ENCODE measurements at places on chromosomes 5 and 9.
A peak's percentile ranks its signal among the peaks of the same experiment; 100 is the strongest.

DNA sequence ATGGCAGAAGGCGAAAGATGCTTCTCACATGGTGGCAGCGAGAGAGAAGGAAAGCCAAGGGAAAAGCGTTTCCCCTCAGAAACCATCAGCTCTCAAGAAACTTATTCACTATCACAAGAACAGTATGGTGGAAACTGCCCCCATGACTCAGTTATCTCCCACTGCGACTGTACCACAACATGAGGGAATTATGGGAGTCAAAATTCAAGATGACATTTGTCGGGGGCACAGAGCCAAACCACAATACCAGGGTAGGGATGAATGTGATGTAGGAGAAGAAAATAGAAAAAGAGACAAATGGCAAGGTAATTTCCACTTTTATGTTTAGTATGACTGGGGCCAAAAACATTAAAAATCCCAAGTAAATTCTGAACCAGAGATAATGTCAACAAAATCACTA lies 216.8 kb downstream of the TRIM36 start:
- no peak for DNase-seq

GRCh38 chr5:40958811-40959210 lies 49.5 kb downstream of the C7 start:
- peak; percentile 7 for DNase-seq

GRCh38 chr9:132742821-132743311 lies 72.6 kb downstream of the GTF3C4 start:
- no peak for DNase-seq

- DNase-seq = no peak
Observed at GRCh38 chr9:124190761-124191160, 67.0 kb upstream of the NEK6 start.

DNA sequence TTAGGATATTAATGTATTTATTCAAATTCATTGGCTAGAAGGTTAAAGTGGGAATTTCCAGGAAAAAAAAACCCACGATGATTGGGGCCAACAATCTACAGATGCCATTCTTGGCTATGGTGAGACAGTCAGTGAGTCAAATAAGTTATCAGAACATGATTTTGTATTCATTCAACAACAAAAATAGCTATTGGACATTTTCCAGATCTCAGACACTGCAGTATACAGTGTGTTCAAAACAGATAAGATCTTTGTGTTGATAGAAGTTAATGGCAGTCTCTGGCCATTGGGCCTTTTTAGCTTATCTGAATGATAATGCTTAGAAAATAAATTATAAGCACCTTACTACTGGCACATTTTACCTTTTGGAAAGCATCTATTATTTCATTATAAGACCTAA lies 547.7 kb downstream of the MAT2B start:
- DNase-seq = no peak

DNA sequence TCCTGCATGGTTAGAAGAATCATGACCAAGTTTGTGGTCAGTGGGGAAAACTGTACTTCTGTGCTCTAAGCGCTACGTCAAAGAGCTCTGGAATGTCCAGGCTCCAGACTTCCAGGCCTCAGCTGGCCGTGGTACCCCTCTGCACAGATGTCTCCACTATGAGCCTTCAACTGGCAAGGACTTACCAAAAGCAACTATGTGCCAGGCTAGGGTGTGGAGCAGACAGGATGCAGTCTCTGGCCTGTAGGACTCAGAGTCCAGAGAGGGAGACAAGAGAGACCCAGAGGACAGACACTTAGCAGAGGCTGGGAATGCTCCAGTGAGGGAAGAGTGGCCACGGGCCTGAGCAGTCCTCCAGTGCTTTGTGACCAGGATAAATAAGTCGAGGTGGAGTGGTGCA lies 31.0 kb upstream of the TCF7 start:
- DNase-seq = peak; percentile 48

Data from ELR (cell line).